NB4 (cell line): ENCODE measurements at places on chromosomes 7 and 10.

DNA sequence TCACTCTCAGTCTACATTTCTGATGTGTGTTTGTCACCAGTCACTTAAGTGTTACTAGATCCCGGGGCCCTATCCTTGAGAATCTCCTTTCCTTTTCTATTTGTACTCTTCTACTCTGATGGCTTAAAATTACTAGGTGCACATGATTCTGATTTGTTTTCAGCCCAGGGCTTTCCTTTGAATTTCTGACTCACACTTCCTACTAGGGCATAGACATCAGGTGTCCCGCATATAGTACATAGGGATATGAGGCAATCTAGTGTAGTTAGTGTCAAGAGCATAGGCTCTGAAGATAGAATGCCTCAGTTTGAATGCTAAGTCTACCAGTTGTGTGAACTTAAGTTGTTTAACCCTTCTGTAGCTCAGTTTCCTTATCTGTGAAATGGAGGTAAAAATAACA, 49.4 kb upstream of the LRRN3 start:
- DNase-seq = no peak

DNA sequence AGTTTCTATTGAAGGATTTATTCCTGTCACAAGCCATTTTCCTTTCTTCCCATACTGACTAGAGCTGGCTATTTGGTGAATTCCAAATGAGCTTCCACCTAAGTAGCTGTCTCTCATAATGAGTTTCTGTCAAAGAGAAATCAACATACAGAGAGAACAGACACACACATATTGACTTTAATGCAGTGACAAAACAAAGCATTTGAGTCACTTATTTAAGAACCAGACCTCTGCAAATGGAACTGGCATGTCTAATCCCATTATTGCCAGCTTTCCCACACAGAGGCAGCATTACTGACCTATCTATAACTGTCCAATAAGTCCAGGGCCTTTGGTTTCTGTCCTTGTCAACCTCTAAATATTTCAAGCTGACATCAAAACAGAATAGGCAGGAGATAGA, 179.3 kb upstream of the CSTF2T start:
- no peak for DNase-seq

DNA sequence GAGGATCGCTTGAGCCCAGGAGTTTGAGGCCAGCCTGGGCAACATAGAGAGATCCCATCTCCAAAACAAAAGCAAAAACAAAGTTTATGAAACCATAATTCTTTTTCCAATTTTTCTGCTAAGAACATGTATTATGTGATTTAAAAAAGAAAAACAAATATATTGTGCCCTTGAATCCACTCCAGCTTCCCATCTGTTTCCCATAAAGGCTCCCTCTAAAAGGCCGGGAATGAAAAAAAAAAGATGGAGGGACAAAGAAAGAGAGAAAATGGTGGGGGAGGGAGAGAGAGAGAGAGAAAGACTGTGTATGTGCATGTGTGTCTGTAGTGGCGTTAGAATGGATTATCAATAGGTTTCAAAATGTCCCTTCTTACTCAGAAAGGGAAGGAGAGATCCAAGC, 20.5 kb upstream of the GSDME start:
- no peak for DNase-seq

GRCh38 chr7:23938937-23939552, 229.0 kb downstream of the STK31 start:
- peak; percentile 54 for DNase-seq

- DNase-seq = no peak
Measured at GRCh38 chr10:108454224-108454623, 1289.7 kb upstream of the SORCS1 start.

- DNase-seq = peak; percentile 24
Measured at GRCh38 chr7:89500084-89500483, 654.2 kb upstream of the STEAP1 start.

- no peak for DNase-seq
Measured at GRCh38 chr7:106774213-106774767, 90.8 kb upstream of the PIK3CG start.

- DNase-seq = no peak
Measured at GRCh38 chr10:12511651-12512050, 162.3 kb downstream of the CAMK1D start.

GRCh38 chr7:157294773-157295172, 42.0 kb upstream of the DNAJB6 start:
- no peak for DNase-seq

DNA sequence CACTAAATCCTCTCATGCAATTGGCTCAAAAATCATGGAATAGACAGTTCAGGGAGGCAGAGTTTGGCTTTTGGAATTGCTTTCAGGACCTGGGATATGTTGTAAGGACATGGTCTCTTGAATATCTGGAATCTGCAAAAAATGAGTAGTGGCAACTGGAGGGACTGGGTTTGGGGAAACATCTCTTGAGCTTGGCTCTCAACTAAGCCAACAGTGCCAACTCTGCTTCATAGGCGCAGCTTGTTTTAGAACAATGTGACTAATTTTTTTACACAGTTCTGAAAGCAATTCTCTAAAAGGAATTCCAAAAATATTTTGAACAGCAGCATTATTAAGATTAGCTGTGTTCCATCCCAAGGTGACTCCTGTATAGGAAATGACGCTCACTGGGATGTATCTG, 121.5 kb upstream of the DPP6 start:
- DNase-seq = no peak

DNA sequence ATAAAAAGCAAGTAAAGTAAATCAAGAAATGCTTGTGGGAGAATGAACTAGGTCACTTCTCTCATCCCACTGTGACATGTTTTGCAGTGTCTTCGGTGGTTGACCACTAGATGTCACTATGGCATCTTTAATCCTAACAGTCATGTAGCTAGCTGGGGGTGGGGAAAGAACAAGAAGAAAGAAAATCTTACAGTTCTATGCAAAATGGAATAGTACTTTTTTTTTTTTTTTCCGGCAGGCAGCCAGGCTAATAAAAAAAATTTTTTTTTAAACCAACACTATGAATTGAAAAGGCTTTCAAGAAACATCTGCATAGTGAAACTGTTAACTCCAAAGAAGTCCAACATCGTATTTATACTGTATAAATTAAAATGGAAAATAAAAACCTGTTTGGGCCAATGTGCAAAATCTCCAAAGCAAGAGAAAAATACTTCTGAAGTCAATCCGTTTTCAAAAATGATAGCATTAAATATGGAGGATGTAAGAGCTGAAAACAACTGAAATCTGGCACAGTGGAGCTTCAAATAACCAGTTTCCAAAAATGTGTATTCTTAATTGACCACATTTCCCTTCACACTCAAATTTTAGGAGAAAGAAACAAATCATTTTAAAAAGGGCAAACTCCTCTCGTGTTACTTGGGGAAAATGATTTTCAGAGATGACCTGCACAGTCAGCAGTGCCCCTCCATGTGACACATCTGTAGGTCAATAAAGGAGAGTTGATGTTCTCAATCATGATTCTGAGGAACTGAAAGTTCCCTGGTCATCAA, 38.5 kb downstream of the CDK1 start:
- peak; percentile 82 for DNase-seq

DNA sequence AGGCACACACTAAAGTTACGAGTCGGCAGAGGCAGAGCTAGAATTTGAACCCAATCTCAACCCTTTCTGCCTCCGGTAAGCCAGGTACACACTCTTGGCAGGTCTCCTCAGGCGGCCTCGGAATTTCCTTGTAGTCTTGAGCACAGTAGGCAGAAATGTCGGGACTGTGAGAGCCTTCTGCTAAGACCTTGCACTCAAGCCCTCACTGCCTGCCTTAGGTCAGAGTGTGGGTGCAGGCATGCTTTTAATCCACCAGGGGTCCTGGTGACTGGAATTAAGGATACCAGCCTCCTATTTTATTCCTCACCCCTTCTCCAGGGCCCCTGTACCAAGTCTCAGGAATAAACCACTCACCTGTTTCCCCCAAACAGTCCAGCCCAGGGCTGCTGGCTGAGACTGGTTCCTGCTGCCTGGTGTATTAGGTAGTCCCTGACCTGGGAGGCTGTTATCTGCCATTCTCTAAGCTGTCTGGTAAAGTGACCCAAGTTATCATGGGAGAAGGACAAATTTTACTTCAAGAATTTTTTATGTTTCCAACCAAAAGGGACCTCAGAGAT, 855 bp downstream of the ATP6V1F start:
- peak; percentile 85 for DNase-seq

DNA sequence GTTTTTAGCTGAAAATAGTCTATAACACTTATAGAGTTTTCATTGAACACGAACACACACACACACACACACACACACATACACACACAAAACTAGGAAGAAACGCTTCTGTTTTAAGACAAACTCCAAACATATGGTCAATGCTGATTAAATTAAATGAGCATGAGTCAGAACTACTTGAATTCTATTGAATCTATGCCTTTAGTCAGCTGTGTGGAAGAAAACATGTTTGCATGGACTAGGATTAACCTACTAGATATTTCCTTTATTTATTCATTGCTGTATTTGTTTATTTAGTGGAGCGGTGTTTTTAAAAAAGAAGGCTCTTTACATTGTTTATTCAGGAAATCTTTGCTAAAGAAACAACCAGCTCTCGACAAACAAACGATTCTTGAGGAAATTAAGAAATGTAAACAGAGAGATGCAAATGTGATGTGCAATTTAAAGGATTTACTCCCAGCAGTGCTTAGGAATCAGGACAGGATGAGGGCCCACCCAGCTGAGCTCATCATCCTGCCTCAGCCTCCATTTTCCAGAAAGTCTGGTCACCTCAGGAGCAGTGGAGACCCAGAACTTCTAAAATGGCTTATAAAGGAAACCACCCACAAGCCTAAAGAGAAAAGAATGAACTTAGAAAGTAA, 83.2 kb downstream of the PDE1C start:
- DNase-seq = no peak
